ENCODE measurements at places on chromosomes 5 and 9.

DNA sequence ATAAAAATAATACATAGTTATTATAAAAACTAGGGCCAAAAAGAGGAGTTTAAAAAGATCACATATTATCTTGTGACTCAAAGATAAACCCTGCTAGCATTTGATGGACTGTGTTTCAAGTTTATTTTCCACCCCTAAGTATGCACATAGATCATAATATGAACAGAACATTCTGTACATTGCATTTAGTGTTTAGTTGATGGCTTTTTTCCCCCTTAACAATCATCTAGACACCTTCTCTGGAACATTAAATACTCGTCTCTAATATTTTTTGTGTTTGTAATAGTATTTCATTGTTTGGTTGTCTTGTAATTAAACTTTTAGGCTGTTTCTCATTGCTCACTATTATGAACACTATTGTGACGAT, 10.5 kb downstream of the COL15A1 start:
- no peak for DNase-seq

- DNase-seq, result no peak
Measured at GRCh38 chr9:115264313-115264712, 146.4 kb upstream of the TNC start.

DNA sequence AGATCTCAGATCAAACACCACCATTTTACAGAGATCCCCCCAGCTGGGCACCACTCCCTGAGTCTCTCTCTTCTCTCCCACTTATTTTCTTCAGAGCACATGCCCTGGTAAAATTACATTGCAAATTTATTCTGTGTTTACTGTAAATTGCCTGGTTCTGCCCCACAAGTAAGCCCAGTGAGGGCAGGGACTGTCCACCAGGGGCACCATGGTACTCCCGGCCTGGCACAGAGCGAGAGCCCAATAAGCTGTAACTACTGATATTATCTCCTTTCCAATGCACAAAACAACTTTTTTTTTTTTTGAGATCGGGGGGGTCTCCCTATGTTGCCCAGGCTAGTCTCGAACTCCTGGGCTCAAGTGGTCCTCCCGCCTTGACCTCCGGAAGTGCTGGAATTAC, 123.0 kb downstream of the PAX5 start:
- DNase-seq, result no peak

DNA sequence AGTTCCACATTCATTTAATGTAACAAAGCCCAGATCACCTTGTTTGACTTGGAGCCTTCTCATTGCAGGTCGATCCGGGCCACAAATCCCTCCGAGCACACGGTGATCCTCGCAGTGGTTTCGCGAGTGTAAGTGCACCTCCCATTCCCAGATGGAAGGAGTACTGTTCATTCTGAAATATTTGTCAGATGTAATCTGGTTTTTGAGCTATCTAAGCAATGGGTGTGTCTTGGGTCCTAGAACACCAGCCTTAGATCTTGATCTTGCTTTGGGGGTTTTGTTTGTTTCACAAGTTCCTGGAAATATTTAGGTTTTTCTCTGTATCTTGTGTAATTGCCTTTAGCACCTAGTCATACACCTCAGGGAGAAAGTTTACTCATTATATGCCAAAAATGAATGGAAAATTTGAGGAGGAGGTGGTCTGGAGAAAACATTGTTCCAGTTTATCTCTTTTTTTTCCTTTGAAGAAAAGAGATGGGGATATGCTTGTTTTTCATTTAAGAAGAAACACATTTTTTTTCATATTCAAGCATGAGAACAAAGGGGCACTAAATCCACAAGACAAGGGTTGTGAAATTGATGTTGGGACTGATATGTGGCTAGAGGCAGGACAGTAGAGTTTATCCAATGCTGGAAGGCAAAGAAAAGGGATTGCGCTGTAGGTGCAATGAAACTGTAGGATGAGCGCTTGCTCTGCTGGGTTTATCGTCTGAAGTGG, 118.6 kb downstream of the PDE8B start:
- no peak for DNase-seq

- DNase-seq, result no peak
Measured at GRCh38 chr5:1795506-1795905, 4.1 kb downstream of the MRPL36 start.

DNA sequence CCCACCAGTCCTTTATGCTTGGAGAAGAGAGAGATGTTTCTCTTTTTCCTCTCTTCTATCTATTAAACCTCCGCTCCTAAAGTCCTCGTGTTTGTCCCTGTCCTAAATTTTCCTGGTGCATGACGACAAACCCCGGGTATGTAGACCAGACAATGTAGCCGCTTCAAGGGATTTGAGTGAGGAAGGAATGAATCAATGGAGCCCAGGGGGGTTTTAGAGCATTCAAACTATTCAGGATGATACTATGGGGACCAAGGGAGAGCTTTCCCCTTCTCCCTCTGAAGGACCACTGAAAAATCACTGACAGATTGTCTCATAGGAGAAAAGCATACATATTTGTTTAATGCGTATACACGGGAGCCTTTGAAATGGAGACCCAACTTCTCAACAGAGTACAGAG, 18.4 kb downstream of the CEL start:
- peak; percentile 3 for DNase-seq

GRCh38 chr5:40605295-40605958, 74.3 kb upstream of the PTGER4 start:
- DNase-seq, result no peak

- DNase-seq, result no peak
Measured at GRCh38 chr5:1086137-1086536, 25.7 kb downstream of the SLC12A7 start.

DNA sequence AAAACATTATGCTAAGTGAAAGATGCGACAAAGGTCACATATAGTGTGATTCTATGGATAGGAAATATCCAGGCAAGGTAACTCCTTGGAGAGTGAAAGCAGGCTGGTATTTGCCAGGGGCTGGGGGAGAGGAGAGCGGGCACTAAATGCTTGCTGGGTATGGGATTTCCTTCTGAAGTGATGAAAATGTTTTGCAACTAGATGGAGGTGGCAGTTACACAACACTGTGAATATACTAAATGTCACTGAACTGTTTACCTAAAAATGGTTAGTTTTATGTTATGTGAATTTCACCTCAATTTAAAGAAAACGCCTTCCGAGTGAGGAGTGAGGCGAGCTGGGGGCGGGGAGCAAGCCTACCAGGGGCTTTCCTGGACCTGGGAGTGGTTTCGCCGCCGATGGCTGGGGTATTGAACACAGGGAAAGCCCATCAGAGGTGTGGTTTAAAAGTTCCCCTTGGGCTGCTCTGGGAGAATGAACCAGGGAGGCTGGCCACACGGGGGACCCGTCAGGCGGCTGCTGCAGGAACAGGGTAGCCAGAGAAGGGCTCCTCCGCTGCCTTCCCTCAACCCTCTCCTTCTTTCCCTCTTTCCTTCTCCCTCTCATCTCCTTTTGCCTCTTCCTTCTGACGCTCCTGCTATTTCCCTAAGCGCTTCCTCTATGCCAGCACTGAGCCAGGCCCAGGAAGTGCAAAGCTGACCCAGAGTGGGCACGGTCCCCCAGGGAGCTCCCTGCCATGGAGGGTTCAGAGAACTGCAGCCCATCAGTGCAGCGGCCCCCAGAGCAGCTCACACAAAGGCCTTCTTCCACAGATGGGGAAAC, 4.9 kb downstream of the AKNA start:
- no peak for DNase-seq

DNA sequence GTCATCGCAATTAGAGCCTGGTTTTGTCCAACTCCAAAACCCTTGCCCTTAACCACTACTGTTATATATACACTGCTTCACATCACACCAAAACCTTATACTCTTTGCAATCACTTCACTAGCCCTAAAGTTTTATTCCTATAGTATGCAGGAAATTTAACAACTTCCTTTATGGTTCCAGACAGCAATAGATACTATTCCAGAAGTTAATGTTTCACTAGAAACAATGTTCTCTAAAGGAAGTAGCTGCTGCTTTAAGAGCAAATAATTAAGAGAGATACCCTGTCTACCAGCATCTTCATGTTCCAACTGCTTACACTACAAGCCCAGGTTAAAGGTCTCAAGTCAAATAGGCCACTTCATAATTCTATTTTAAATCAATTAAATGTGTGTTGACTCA, 22.0 kb downstream of the FREM1 start:
- DNase-seq, result no peak

- DNase-seq, result no peak
Measured at GRCh38 chr9:129746092-129746777, 6.6 kb downstream of the PTGES start.

- no peak for DNase-seq
Measured at GRCh38 chr9:88775559-88775958, 215.7 kb upstream of the S1PR3 start.

DNA sequence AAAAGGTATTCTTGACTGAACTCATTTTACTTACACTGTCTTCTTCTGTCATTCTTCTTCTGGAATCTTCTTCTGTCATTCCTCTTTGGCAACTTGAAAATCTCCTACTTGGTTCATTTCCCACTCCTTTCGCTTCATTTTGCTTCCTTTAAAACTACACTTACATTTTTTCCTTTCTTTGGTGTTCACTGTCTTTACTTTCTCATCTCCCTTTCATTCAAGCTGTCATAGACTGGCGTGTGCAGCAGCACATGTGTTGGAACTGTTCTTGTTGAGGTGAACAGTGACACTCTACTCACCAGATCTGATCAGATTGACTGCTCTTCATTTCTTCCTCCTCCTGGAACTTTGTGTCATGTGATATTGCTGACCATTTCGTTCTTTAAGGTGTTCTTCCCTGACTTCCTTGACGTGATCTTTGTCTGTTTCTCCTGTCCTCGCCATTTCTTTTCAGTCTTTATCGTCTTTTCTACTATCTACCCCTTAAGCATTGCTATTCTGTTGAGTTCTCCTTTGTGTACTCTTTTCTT, 6.4 kb downstream of the DNAJC25 start:
- no peak for DNase-seq

DNA sequence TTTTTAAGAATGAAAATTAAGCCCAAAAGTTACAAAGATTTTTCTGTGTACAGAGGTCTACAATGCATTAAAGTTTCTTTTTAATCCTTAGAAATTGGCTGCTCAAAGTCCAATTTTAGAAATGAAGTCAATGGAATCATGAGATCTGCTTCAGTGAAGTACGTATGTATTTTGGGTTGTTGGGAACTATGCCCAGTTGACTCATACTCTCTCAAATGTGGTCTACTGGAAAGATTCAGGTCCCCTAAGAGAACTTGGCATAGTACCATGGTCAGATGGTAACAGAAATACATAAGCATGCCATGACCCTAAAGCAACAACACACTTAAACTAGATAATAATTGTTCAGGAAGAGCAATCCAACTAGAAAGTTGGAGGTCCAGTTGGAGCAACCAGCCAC, 23.0 kb downstream of the FBLL1 start:
- peak; percentile 34 for DNase-seq

GRCh38 chr5:134226441-134227192, 744 bp upstream of the PPP2CA start:
- no peak for DNase-seq

DNA sequence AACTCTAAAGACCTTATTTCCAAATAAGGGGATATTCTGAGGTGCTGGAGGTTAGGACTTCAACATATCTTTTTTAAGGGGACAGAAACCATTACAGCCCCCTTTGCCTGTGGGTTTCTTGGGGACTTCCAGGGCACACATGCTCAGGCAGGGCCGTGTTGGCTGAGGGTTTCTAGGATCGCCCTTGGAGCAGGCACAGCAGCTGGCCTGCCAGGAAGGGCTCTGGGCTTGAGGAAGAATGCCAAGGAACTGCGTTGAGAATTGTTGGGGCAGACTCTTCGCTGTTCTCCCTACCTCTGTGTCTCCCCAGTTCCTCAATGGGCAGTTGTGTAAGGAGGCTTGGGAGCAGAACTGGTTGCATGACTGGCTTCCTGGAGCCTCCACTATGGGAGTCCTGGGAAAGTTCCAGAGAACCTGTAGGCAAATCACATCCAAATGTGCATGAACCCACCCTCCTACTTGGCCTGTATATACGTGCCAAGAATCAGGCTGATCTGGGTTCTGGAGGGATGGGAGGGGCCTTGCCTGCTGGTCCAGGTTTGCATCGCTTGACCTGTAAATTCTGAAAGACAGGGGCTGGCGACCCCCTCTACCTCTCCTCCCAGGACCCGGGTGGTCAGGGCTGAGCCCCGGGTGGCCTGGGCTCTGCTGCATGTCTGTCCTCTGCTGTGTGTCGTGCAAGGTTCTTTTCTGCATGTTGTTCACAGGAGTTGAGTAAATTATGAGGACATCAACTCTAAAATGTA, 65.5 kb downstream of the HSPA4 start:
- DNase-seq, result no peak

GRCh38 chr5:145965804-145966203, 29.4 kb downstream of the SH3RF2 start:
- DNase-seq, result no peak

DNA sequence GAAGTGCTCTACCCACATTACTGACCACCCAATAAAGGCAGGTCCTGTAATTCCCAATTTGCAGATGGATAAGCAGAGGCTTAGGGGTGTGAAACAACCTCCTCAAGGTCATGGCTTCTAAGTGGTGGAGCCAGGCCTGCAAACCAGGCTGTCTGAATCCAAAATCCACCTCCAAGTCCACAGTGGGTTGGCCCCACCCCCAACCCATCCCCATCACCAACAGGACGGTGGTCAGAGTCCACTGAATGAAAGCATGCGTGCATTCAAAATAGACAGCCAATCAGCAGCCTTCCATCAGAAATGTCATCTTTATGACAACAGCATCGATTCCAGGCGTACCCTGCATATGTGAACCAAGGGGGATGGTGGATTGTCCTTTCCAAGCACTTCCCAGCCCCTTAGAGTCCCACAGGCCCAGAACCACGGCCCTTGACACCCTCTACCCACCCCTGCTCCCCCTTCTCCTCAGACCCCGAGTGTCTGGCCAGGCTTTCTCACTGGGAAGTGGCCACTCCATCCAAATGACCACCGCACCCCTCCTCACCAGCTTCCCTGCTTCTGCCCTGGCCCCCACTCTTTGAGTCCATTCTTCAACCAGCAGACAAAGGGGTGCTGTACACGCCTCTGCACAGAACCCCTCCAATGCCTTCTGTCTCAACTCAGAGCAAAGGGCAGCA, 133.1 kb downstream of the KCNIP1 start:
- DNase-seq, result no peak

- DNase-seq, result no peak
Measured at GRCh38 chr5:127639828-127640227, 9.1 kb upstream of the CTXN3 start.

- no peak for DNase-seq
Measured at GRCh38 chr5:159439002-159439401, 108.7 kb upstream of the IL12B start.

All from AG20443 (cell line).